ENCODE measurements at places on chromosomes 11 and 22.

DNA sequence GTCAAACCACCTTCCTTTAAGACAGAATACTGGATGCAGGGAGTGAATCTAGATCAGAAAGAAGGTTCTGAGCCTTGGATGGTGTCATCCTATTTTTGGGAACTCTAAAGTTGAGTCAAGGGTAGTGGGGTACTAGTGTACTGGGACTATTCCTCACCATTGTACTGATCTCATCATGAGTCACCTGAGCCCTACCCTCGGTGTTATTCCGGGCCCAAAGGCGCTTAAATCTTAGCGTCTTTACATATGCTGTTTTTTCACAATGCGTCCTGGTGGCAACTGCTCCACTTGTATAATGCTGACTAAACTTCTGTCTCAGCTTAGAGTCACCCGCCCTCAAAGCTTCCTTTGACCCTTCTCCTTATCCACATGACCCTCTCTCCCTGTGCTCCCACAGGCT is 25.3 kb upstream of the PATE1 start:
- no peak for DNase-seq

DNA sequence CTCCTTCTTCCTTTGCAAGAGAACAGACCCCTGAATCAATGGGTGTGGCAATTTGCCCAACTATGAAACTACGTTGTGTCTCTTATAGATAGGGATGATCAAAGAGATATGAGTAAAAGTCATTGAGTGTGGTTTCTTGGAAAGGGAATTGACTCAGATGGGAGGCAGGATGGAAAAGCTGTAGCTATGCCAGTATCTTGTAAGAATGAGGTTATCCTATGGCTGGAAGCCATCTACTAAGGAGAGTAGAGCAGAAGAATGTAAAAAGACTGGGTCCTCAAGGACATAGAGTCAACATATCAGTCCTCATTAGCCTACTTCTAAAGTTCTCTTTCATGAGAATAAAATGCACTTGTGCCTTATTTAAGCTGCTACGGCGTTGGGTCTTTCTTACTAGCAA is 78.9 kb upstream of the POU2AF2 start:
- no peak for DNase-seq

GRCh38 chr22:41947424-41948080 is 600 bp upstream of the CENPM start:
- no peak for DNase-seq

DNA sequence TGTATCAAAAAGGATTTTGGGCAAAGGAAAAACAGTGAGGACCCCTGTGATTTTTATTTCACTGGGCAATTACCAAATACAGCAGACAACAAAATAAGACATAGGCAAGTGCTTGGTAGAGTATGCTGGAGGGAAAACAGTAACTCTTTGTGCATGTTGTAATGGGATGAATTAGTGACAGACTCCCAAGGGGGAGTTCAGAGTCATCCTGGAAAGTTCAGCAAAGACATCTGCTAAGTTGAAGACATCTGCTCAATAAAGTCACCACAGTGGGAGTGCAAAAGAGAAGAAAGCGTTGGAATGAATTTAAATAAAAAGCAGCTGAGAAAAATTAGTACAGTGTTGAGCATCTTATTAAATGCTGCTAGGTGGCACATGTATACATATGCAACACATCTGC is 378.8 kb upstream of the ISX start:
- no peak for DNase-seq
